ENCODE measurements at places on chromosomes 7 and 10.

- no peak for DNase-seq
Observed at GRCh38 chr10:38157270-38157685, 63.1 kb downstream of the ZNF37A start.

DNA sequence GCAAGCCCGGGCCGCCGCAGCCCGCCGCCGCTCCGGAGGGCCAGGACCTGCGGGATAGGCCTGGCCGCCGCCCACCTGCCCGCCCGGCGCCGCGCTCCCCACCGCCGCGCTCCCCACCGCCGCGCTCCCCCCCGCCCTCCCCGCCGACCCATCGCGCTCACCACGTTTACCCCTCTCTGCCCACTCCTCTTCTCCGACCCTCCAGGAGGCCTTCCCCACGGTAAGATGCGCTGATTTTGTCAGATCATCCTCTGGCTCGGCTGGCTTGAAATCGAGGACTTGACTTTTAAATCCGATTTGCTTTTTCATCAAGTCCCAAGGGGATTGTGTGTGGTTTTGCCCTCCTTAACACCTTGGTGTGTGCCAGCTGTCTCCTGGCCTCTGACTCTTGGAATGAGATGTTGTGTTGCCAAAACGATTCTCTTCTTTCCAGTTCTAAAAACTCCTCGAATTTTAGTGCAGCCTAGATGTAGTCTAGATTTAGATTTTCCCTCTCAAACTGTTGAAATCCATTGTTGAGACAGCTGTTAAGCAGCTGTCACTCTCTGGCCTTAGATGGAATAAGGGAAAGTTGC is 738 bp downstream of the POM121 start:
- peak; percentile 26 for DNase-seq

- no peak for DNase-seq
Observed at GRCh38 chr7:82050792-82051191, 280.9 kb upstream of the HGF start.

- DNase-seq: no peak
Observed at GRCh38 chr7:143408686-143409561, at the start of gene EPHA1. EPHA1 (minus strand) TSS chr7:143408856; CDS start chr7:143408805, 51 bp downstream.

DNA sequence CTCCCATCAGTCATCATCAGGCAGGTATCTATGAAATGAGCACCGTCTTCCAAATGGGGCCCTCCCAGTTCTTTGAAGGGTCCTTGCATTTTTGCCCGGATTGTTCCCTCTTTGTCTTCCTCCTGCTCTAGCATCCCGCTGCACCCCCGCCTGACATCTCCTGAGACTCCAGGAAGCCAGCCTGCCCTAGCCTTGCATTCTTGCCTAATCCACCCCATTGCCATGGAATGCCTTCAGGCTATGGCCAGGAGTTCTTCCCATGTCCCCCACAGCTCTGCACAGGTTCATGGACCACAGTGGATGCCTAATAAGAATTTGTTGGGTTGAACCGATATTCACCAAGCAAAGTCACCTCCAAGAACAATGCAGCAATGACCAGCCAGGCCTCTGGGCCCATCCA is 62.1 kb downstream of the ZMIZ1 start:
- no peak for DNase-seq

DNA sequence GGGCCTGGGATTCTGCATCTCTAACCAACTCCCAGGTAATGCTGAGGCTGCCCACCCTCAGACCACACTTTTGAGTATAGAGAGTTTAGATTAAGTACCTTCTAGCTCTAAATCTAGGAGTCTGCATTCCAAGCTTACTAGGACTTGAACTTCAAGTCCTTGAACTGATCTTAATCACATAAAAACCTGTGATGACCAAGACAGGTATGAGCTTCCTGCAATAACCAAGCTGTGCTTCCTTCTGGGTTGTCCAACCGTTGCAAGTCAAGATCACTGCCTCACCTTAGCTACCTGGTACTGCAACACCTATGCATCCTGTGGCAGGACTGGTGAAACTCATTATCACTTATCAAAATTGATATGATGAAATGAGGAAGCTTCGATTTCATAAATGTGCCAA is 32.9 kb upstream of the RAPGEF5 start:
- no peak for DNase-seq

GRCh38 chr10:100534726-100535125 is 1.0 kb upstream of the HIF1AN start:
- no peak for DNase-seq

All from esophagus muscularis mucosa (tissue), 4 donors.